Neural progenitor cell (in vitro differentiated cells): ENCODE measurements at places on chromosomes 1 and 21.

DNA sequence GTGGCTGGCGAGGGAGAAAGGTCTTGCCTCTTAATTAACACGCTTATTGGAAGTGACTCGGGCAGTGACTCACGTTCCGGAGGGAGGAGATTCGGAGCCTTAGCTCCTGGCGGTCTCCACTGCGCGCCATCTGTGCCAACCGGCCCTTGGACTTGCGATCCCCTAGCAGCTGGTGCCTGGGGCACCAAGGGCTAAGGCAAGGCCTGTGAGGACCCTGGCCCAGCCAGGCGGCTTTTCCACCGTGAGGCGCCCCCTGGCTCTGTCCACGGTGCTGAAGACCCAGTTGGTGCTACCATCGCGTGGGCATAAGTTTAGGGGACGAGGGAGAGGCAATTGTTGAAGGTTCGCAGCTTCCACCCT is 1.3 kb upstream of the SYT6 start:
- peaks cover 32% of the 10 kb centered on the region for H3K4me1 ChIP-seq
- H3K4me3 ChIP-seq = no peak overlapping the region
- peak; percentile 86 for DNase-seq
- peaks cover 27% of the 10 kb centered on the region for H3K27me3 ChIP-seq
- no peak overlapping the region for H3K27ac ChIP-seq

DNA sequence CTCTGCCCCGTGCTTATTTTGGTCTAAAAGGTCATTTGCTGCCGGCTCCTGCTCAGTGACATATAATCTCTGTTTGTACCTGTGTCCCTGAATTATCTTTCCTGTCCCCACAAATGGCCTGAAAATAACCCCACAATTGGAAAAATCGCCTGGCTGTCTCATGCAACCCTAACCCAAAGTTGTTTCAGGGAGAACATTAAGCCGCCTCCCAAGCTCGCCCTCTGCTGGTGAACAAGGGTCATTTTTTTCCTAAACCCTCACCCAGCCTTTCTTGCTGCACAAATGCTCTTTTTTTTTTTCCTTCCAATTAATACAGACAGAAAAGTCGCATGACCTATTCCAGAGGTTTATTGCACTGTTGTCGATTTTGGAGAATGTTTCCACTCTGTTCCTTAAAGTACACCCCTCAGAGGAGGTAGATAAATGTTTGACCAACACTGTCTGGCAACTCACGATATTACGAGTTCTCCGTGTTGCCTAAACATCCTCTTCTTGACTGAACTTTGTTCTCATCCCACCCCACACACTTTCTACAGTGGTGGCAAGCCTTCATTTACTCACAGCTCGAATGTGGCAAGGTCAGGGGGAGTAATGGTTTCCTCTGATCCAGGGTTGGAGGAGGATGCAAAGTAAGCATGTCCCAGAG is 148.7 kb downstream of the ZZZ3 start:
- DNase-seq = peak; percentile 66
- no peaks in the 10 kb centered on the region for H3K36me3 ChIP-seq
- no peak overlapping the region for H3K27ac ChIP-seq
- H3K4me3 ChIP-seq = no peak overlapping the region

- no peaks in the 10 kb centered on the region for H3K27me3 ChIP-seq
- no peak for DNase-seq
- H3K36me3 ChIP-seq = no peaks in the 10 kb centered on the region
- no peak overlapping the region for H3K4me3 ChIP-seq
- no peak overlapping the region for H3K27ac ChIP-seq
These were observed 6.5 kb downstream of the CDK18 start for GRCh38 chr1:205510951-205511330.

GRCh38 chr1:30174499-30174898 is 548.9 kb downstream of the MATN1 start:
- no peak overlapping the region for H3K4me3 ChIP-seq
- H3K27me3 ChIP-seq = no peaks in the 10 kb centered on the region
- H3K36me3 ChIP-seq = no peaks in the 10 kb centered on the region
- no peak for DNase-seq
- no peak overlapping the region for H3K27ac ChIP-seq
- no peaks in the 10 kb centered on the region for H3K4me1 ChIP-seq

GRCh38 chr1:236168716-236169429 is 26.5 kb downstream of the GPR137B start:
- no peak overlapping the region for H3K4me3 ChIP-seq
- H3K27me3 ChIP-seq = no peaks in the 10 kb centered on the region
- H3K4me1 ChIP-seq = peaks cover 10% of the 10 kb centered on the region
- H3K36me3 ChIP-seq = no peaks in the 10 kb centered on the region

DNA sequence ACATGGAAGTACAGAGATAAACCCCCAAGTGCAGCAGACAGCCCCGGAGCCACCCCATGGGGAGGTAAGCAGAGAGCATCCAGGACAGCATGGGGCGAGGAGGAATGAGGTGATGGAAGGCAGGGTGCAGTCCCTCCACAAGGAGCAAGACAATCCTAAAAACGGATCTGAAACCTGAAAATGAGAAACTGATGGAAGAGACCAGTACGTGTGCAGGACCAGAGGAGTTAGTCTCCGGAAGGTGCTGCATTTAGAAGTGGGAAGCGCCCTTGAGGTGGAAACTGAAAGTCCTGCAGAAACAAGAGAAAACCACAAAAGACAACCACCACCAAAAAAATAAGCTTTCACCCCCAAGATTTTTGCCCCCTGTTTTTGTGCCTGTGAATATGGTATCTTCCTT is 17.4 kb upstream of the DDOST start:
- no peak for DNase-seq
- no peaks in the 10 kb centered on the region for H3K36me3 ChIP-seq
- no peaks in the 10 kb centered on the region for H3K27me3 ChIP-seq
- H3K4me1 ChIP-seq = no peaks in the 10 kb centered on the region

- H3K27me3 ChIP-seq = no peaks in the 10 kb centered on the region
- H3K4me1 ChIP-seq = no peaks in the 10 kb centered on the region
- no peak overlapping the region for H3K4me3 ChIP-seq
- H3K27ac ChIP-seq = no peak overlapping the region
- DNase-seq = no peak
These were observed 22.2 kb upstream of the TCEA3 start for GRCh38 chr1:23446661-23447310.

GRCh38 chr1:224300346-224300745 is 29.6 kb downstream of the NVL start:
- no peak overlapping the region for H3K4me3 ChIP-seq
- H3K27me3 ChIP-seq = no peaks in the 10 kb centered on the region
- DNase-seq = no peak
- no peaks in the 10 kb centered on the region for H3K4me1 ChIP-seq
- H3K27ac ChIP-seq = no peak overlapping the region
- peaks cover 27% of the 10 kb centered on the region for H3K36me3 ChIP-seq

GRCh38 chr1:47881505-47882442 is 115.4 kb downstream of the TRABD2B start:
- no peaks in the 10 kb centered on the region for H3K36me3 ChIP-seq
- H3K27me3 ChIP-seq = no peaks in the 10 kb centered on the region
- DNase-seq = no peak
- H3K27ac ChIP-seq = no peak overlapping the region

GRCh38 chr21:35359076-35359475 is 310.0 kb upstream of the RUNX1 start:
- H3K4me3 ChIP-seq = no peak overlapping the region
- no peak overlapping the region for H3K27ac ChIP-seq
- no peaks in the 10 kb centered on the region for H3K36me3 ChIP-seq

GRCh38 chr1:184362876-184363275 is 24.0 kb upstream of the C1orf21 start:
- H3K27me3 ChIP-seq = no peaks in the 10 kb centered on the region
- no peak overlapping the region for H3K27ac ChIP-seq
- H3K4me3 ChIP-seq = no peak overlapping the region
- H3K36me3 ChIP-seq = no peaks in the 10 kb centered on the region

DNA sequence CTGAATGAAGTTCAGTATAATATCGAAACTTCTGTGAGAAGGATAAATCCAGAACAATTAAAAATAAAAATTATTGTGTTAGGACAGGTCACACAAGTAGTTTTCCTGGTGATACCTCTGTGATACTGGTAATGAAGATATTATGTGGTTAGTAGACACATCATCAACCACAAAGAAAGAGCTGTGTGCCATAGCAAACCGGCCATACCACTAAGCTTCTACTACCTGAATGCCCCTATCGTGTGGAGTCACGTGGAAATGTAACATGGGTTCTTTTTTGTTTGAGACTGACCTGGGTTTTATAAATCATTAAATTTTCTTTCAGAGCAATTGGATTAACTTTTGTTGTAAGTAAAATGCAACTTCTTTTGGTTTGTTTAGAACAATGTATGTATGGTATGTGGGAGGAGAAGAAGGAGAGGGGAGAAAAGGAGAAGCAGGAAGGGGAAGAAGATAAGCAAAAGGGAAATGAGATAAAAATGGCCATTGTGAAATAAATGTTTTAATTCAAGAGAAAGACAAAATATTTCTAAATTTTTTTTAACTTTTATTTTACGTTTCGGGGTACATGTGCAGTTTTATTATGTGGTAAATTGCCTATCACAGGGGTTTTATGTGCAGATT is 58.2 kb upstream of the LRRC8B start:
- no peaks in the 10 kb centered on the region for H3K27me3 ChIP-seq
- H3K4me3 ChIP-seq = no peak overlapping the region
- no peak overlapping the region for H3K27ac ChIP-seq
- no peak for DNase-seq
- H3K36me3 ChIP-seq = no peaks in the 10 kb centered on the region
- no peaks in the 10 kb centered on the region for H3K4me1 ChIP-seq

GRCh38 chr1:228141226-228142044 is 1.4 kb downstream of the GUK1 start:
- peaks cover 27% of the 10 kb centered on the region for H3K27me3 ChIP-seq
- peak overlapping the region; percentile 84 for H3K4me3 ChIP-seq
- peaks cover 6% of the 10 kb centered on the region for H3K4me1 ChIP-seq
- H3K36me3 ChIP-seq = no peaks in the 10 kb centered on the region

- peaks cover 25% of the 10 kb centered on the region for H3K27me3 ChIP-seq
- H3K36me3 ChIP-seq = no peaks in the 10 kb centered on the region
- no peak overlapping the region for H3K27ac ChIP-seq
- no peak for DNase-seq
- H3K4me3 ChIP-seq = no peak overlapping the region
- no peaks in the 10 kb centered on the region for H3K4me1 ChIP-seq
These were observed 1.6 kb downstream of the IFI44 start for GRCh38 chr1:78651241-78651640.

GRCh38 chr1:100516857-100517256 is 21.1 kb upstream of the GPR88 start:
- H3K27ac ChIP-seq = no peak overlapping the region
- H3K36me3 ChIP-seq = peaks cover 3% of the 10 kb centered on the region
- H3K27me3 ChIP-seq = no peaks in the 10 kb centered on the region
- peaks cover 20% of the 10 kb centered on the region for H3K4me1 ChIP-seq
- DNase-seq = no peak

GRCh38 chr1:81873946-81874345 is 73.2 kb downstream of the ADGRL2 start:
- DNase-seq = no peak
- peaks cover 22% of the 10 kb centered on the region for H3K36me3 ChIP-seq
- no peaks in the 10 kb centered on the region for H3K27me3 ChIP-seq
- H3K4me3 ChIP-seq = no peak overlapping the region
- peak overlapping the region; percentile 69 for H3K27ac ChIP-seq

- H3K36me3 ChIP-seq = no peaks in the 10 kb centered on the region
- H3K27ac ChIP-seq = no peak overlapping the region
- DNase-seq = no peak
- H3K4me3 ChIP-seq = no peak overlapping the region
- no peaks in the 10 kb centered on the region for H3K4me1 ChIP-seq
These were observed 88.4 kb downstream of the EPB41 start for GRCh38 chr1:29002792-29003191.

DNA sequence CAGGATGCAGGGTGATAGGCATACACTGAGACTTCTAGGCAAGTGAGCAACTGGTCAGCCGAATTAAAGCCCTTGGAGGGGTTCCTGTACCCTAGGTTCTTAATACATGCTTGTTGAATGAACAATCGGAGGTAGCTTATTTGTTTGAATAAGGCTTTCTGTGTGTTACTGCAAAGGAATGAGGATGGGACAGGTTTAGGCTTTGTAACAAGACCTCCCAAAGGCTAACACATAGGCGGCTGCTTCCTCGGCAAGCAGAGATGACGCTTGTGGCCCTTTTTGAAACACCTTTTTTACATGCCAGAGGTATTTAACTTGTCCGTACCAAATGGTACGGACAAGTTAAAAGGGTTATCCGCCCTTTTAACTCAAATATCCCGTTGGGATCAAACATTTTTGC is 511.6 kb downstream of the KIF26B start:
- no peak overlapping the region for H3K4me3 ChIP-seq
- no peak overlapping the region for H3K27ac ChIP-seq

- no peak overlapping the region for H3K4me3 ChIP-seq
- H3K27ac ChIP-seq = no peak overlapping the region
- no peaks in the 10 kb centered on the region for H3K27me3 ChIP-seq
These were observed 383.9 kb downstream of the KIF26B start for GRCh38 chr1:245538671-245539070.

- no peak overlapping the region for H3K27ac ChIP-seq
- no peaks in the 10 kb centered on the region for H3K27me3 ChIP-seq
- H3K36me3 ChIP-seq = no peaks in the 10 kb centered on the region
- DNase-seq = peak; percentile 78
- no peak overlapping the region for H3K4me3 ChIP-seq
These were observed 86.8 kb upstream of the CD34 start for GRCh38 chr1:207997486-207998268.

DNA sequence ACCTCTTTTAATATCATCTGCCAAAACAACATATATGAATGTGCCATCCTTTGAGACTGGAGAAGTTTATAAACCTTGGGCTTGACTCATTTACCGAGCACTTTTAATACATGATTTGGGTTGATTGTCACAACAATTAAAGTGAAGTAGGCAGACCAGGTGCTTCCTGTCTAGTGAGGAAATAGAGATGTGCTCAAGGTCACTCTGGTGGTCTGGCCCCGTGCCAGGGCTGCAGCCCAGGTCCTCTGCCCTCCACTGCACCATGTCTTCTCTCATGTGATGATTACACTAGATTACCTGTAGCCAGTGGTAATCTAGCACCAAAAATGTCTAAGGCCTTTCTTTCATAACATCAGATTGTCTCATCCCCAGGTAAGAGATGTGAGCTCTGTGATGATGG is 61.8 kb upstream of the LAMC2 start:
- H3K36me3 ChIP-seq = no peaks in the 10 kb centered on the region
- H3K27ac ChIP-seq = no peak overlapping the region
- DNase-seq = no peak
- no peak overlapping the region for H3K4me3 ChIP-seq
